ENCODE measurements at places on chromosomes 5 and 9. TPM values are rescaled to one million over a fixed set of nuclear protein-coding genes. Genes with fewer than 3 reads are reported as not detected.

- peak; percentile 94 for DNase-seq
Measured at GRCh38 chr9:16335788-16336580, 534.5 kb downstream of the BNC2 start.

GRCh38 chr5:123520677-123521247, 8.8 kb downstream of the CSNK1G3 start:
- no peak for DNase-seq

DNA sequence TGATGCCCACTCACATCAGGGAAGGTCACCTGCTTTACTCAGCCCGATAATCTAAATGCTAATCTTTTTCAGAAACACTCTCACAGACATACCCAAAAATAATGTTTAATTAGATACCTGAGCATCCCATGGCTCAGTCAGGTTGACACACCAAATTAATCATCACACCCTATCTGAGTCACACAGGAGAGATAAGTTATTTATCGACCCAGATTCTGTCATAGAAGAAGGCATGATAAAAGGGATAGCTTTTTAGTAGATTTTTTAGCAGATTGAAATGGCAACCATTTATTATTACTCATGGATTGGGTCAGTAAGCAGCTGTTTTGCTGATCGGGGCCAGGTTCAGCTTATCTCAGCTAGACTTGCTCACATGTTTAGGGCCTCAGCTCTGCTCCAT, 97.8 kb upstream of the TYRP1 start:
- no peak for DNase-seq

DNA sequence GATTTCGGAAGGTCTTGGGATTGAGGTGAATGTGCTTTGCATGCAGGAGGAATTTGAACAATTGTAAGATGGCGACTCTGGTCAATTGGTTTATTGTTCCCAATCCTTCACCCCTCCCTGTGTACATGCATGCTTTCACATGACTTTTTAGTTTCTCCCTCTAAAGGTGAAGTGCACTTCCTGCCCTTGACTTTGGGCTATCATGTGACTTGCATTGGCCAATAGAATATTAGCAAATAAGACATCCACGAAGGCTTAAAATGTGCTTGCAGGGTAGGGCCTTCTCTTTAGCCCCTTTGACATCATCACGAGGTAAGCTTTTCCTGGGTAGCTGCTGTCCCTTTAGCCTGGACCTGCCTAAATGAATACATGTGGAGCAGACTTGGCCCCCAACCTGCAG, 8.1 kb upstream of the ZBTB43 start:
- no peak for DNase-seq

DNA sequence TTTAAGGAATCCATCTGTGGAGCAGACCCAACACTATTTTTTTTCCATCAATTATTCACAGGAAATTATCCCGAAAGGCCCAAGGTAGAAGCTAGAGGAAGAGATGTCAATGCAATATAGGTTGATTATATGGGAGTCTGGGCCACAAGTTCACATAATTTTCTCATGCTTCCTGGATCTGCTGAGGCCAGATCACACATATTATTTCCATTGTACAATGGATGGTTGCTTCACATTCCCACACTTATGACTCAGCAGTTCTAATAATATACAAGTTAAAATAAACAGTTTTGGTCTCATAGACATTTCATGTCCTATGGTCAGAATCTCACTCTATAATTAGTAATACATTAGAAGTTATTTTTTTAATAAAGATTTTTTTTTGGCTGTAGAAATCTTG, 66.0 kb upstream of the PTPRD start:
- no peak for DNase-seq

GRCh38 chr9:91328186-91328585, 33.5 kb downstream of the AUH start:
- no peak for DNase-seq

DNA sequence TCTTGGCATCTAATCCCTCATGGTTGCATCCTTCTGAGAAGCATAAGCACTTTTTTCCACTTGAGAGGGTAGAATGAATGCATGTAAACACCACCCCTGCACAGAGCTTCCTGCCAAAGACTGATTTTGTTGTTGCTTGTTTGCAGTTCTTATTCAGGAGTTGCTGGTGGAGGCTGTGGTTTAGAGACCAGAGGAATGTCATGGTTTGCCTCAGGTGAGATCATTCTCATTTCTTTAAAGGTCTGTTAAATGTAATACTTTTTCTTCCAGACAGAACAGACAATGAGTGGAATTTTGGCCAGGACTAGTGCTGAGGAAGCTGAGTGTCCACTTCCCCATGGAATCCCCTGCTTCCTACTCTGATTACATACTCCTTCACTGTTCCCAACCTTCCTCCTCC, 3.2 kb upstream of the TNC start:
- no peak for DNase-seq

DNA sequence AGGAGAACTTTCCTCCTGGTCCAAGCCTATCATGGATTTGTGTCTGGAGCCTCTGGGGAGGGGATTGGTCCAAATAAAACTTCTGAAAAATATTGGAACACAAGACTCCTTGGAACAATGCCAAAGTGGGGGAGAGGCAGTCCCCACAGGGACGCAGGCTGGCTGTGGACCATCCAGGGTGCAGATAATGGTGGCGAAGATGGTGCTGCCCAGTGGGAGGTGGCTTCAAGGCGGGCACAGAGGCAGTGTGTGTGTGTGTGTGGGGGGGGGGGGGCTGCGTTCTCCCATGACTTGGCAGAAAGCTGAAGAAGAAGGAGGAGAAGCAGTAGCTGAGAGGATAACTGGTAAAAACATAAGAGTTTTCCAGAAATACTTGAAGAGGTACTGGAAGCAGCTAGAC, 186.4 kb downstream of the MELK start:
- DNase-seq = no peak

GRCh38 chr5:80357671-80358070, 37.9 kb downstream of the SPZ1 start:
- DNase-seq = no peak

DNA sequence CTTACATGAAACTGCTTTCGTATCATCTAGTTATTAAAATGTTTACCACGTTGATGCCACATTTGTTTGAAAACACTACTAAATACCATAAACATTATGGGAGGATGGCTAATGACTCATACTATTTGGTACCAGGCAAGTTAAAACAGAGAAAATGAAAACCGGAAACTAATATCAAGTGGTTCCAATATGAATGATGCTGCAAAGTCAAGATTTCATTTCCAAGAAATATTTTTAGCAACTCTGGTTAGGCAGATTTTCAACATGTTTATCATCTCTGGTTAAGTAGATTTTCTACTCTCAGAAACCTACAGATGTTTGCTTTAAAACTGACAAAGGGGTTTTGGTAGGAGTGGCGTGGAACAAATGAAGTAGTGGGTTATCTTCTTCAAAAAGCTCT, 4.9 kb upstream of the F2R start:
- DNase-seq = no peak

DNA sequence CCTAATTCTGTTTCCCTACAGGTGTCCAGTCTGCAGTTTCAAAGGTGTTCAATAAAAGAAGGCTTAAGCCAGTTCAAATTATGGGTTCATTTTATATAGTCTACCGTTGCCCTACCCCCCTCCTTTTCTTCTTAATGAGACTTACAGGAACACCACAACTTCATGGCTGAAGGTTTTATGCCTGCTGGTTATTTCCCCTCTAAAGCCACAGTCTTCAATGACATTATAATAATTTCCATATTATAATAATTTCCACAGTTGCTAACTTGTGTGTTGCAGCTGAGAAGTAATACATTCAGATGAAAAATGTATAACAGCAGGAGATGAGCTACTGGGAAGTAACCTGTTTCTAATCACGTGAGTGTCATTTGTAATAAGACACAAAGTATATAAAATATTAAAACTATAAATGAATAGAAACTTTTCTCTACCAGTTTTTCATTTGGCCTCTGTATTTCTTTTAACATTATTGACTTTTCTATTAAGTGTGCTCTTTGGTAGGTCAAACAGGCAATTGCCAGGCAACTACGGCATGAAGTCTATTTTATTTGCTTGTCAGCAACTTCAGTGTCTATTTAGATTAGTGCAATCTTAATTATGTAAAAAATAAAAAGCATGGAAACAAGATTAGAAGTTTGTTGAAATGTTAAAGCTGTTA, 120.5 kb upstream of the HMHB1 start:
- no peak for DNase-seq

- DNase-seq = no peak
Measured at GRCh38 chr5:143166661-143167420, 236.6 kb downstream of the NR3C1 start.

GRCh38 chr5:119470105-119470763, 17.9 kb downstream of the HSD17B4 start:
- DNase-seq = no peak

- no peak for DNase-seq
Measured at GRCh38 chr5:177472460-177473442, 683 bp downstream of the DBN1 start.

DNA sequence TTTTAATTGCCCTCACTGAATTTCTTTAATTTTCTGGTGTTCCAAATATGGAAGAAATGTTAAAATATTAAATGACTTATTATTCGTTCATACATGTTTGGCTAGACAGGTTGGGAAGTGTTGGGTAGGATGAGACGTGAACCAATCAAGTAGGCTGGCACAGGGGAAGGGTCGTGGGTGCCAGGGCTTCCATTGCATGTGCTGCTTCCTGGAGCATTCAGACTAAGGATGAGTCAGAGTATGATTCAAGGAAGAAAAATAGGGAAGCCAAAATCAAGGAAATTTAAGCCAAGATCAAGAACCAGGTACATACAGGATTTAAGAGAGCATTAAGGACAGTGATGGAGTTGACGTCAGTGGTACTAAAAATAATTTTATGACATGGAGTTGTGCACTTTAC, 2068.0 kb downstream of the MAT2B start:
- no peak for DNase-seq

DNA sequence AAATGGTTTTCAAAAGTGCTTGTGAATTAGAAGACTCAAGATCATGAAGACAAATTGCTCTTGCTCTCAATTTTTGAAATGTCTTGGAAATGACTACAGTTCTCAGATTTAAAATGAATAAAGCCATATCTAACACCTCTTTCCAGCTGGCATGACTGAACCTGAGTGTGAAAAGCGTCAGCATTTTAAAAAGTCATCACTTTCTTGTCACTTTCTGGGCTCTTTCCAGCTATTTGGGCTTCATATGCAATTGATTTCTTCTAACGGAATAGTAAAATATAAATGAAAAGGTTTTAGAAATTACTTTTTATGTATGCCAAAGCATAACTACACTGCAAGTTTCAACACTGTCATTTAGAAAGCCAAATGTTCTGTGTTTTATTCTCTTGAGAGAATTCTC, 2.3 kb downstream of the GPR21 start:
- no peak for DNase-seq

- DNase-seq = no peak
Measured at GRCh38 chr5:132812781-132813598, at the start of gene SOWAHA. Gene SOWAHA, plus strand, starts transcription at chr5:132813302. Its CDS starts 320 bp downstream, at chr5:132813622.

DNA sequence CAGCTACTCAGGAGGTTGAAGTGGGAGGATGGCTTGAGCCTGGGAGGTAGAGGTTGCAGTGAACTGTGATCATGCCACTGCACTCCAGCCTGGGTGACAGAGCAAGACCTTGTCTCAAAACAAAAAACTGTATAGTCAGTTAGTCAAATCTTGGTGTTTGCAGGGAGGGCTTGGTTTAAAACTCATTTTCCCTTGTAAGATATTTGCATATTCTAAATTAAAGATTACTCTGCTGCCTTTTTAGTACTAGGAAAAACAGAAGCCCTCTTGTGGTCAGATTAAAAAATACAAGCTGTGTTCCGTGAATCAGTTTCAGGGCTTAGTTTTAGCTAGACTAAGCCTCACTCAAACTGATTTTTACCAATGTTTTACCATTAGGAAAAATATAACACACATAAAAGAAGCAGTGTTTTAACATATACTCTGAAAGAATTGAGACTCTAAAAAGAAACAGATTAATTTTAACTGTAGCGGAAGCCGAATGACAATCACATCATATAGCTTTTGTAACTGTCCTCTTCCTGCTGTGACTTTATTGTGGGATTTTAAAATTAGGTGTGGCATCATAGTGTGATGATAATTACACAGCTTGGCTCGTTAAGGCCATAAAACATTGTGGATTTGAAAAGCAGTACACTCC, 84.9 kb upstream of the BASP1 start:
- no peak for DNase-seq

DNA sequence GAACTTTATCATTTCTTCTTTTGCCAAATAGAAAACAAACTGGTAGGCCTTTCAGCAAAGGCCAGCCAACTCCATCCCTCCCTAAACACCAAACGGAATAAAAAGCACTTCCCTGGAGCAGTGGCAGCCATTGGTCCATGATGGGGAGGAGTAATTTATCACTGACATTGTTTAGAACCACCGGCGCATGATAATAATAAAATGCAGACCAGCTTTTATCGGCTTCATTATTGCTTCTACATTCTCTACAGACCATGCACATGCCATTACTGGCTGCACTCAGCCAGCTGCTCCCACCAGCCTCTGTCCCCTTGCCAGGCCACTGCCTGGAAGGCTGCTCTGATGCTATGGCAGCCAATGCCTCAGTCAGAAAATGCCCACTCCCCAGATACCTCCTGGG, 45.9 kb downstream of the ABCA1 start:
- DNase-seq = peak; percentile 0

GRCh38 chr5:131068076-131068475, 97.0 kb downstream of the HINT1 start:
- DNase-seq = no peak

Gene EIF4EBP3
- total RNA-seq = 50.2 TPM

Gene HTR4
- 1.5 TPM for total RNA-seq

Gene CNTRL
- total RNA-seq = 7.6 TPM

Gene ZFP62
- total RNA-seq = 19.7 TPM

Gene HARS1
- 54.0 TPM for total RNA-seq

Gene C9orf153
- total RNA-seq = not detected

Gene SERINC5
- total RNA-seq = 68.2 TPM

Data from adrenal gland (tissue), 19 donors.